ENCODE measurements at places on chromosomes 2 and 18. TPM values are rescaled to one million over a fixed set of nuclear protein-coding genes. Genes with fewer than 3 reads are reported as not detected.

The SMIM21 gene
- total RNA-seq: not detected

The FAM110C gene
- total RNA-seq: not detected

The MSTN gene
- 0.05 TPM for total RNA-seq

The EFHD1 gene
- total RNA-seq: not detected

The DOK1 gene
- 19.9 TPM for total RNA-seq

The CKAP2L gene
- total RNA-seq: 21.0 TPM

The SPC25 gene
- total RNA-seq: 18.8 TPM

The INHBB gene
- total RNA-seq: 0.07 TPM

The CABYR gene
- 6.4 TPM for total RNA-seq

The FHL2 gene
- 97.3 TPM for total RNA-seq

The UGT1A10 gene
- not detected for total RNA-seq

The ZNF804A gene
- not detected for total RNA-seq

The SPAG16 gene
- total RNA-seq: 11.7 TPM

The IL1RL2 gene
- not detected for total RNA-seq

The CMPK2 gene
- 30.0 TPM for total RNA-seq

The DNAJC5G gene
- total RNA-seq: not detected

The MARCO gene
- not detected for total RNA-seq

The TDRD15 gene
- not detected for total RNA-seq

The SNTG2 gene
- not detected for total RNA-seq

The SPEG gene
- total RNA-seq: 0.05 TPM

The RAB11FIP5 gene
- 59.0 TPM for total RNA-seq

The GKN2 gene
- total RNA-seq: not detected

The NXPH2 gene
- total RNA-seq: not detected

The SCG2 gene
- total RNA-seq: 1.3 TPM

The UGT1A4 gene
- total RNA-seq: not detected

The MOGAT1 gene
- not detected for total RNA-seq

The AGXT gene
- not detected for total RNA-seq

The TSPYL6 gene
- not detected for total RNA-seq

The DDX1 gene
- 71.2 TPM for total RNA-seq

The VWC2L gene
- total RNA-seq: not detected

The SOCS6 gene
- total RNA-seq: 12.4 TPM

The SDC1 gene
- total RNA-seq: 1.4 TPM

The ARHGEF4 gene
- total RNA-seq: not detected

The CACNB4 gene
- not detected for total RNA-seq

The C2orf69 gene
- 13.3 TPM for total RNA-seq

The GULP1 gene
- total RNA-seq: 14.3 TPM

The IGFBP5 gene
- 0.33 TPM for total RNA-seq

The ONECUT2 gene
- total RNA-seq: under 0.01 TPM

Measured in mammary microvascular endothelial cell (primary cell).